ENCODE measurements at places on chromosomes 3 and 15.

DNA sequence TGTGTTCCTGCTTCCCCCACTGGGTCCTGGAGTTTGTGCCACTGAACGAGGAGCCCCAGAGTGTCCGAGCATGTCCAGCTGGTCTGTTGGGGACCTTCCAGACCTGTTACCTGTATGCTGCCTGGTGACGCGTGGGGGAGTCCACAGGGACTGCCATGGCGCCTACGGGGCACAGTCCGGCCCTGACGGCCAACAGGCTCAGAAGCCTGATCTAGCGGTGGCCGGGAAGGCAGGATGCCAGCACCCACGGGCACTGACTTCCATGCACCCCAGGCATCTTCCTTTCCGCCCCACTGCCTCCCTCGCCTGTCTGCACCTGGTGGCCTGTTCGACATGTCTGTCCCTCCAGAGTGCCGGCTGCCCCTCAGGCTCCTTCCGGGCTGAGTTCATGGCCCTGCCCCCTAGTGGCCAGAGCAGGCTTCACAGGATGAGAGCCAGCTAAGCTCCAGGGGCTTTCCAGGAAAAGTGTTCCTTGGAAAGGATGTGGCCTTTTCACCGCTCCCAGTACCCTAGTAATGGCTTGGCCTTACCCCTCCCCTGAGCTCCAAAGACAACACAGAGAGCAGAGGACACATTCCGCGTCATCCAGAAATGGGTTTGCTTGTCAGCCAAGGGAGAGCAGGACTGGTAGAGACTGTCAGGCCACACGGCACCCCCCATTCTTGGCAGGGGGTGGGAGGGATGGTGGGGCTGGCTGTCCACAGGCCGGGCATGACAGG is 35.7 kb downstream of the NGRN start:
- peak; percentile 53 for DNase-seq

- DNase-seq, result no peak
These were observed 71.2 kb downstream of the FAM43A start for GRCh38 chr3:194756791-194757325.

GRCh38 chr3:129577366-129577765 is 29.1 kb downstream of the PLXND1 start:
- DNase-seq, result no peak

- DNase-seq, result no peak
These were observed 134.6 kb downstream of the PEAK1 start for GRCh38 chr15:77285057-77285997.

- DNase-seq, result no peak
These were observed 60.7 kb downstream of the IMPG2 start for GRCh38 chr3:101259485-101260341.

DNA sequence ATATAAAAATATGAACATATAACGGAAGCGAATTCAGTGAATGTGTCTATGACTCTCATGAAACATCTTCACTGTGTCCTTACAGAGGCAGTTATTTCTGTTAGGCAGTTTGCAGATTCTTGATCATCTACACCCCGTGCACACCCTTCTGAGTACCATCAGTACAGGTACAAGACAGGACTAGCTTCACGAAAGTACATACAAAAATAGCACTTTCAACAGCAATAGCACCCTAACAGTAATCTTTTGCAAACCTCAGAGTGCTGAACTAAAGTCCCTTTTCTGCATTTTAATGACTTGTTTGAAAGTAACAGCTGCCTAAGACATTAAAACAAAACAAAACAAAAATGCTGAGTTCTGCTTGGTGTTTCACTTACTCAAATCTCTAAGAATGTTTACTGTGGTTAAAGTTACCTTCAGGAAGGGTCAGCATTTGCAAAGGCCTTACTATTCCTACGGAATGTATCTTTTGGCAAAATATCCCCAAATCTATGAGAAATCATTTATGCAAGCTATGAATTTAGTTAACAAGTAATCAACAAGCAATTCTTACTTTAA is 104.1 kb downstream of the CNTN3 start:
- no peak for DNase-seq
